Dermis blood vessel endothelial cell (primary cell): ENCODE measurements at places on chromosomes 1 and 21. TPM values are rescaled to one million over a fixed set of nuclear protein-coding genes. Genes with fewer than 3 reads are reported as not detected.

- no peak for DNase-seq
Observed at GRCh38 chr1:243496187-243496646, 240.4 kb downstream of the SDCCAG8 start.

GRCh38 chr1:44867801-44868200, 24.7 kb upstream of the PTCH2 start:
- no peak for DNase-seq

GRCh38 chr1:107523736-107524135, 382.9 kb downstream of the NTNG1 start:
- DNase-seq = no peak

DNA sequence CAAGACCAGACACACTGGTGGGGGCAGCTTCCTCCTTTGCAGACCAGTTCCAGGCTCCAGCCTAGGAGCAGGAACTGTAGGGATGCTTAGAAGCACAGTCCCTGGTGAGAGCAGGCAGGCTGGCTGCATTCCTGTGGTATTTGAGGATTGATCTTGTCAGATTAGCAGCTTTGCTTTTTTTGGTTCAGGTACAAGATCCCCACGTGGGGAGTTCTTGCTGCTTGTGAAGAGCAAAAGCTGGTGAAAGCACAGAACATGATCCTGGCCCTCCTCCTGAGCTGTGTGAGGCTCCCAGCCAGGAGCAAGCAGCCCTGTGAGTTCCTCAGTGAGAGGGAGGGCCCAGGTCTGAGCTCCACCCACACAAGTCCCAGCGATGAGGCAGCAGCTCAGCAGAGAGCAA, 75.3 kb upstream of the ARTN start:
- DNase-seq = no peak

GRCh38 chr1:30023339-30024022, 699.9 kb downstream of the MATN1 start:
- no peak for DNase-seq

DNA sequence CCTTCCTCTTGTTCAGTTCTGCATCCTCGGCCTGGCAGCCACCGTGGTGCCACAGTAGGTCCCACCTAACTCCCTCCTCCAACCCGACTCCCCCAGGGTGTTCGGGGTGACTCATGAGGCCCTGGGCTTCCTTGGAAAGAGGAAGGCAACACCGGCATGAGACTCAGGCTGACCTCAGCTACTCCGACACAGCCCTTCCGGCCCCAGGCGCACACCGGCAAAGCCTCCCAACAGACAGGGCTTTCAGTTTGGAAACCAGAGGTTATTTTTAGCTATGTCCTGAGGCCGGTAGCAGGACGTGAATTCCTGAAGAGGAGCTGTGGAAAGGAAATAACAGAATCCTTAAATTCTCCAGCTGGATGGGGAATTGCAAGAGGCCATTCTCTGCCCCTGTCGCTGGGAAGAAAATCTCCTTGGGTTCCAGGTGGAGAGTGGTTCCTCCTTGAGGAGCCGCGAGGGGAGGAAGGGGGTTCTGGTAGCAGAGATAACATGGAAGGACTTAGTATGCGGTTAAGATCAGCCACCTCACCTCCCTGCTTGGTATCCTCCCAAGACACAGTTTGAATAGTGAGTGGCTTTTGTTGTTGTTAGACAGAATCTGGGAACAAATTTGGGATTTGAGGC, 24.4 kb downstream of the PLXNA2 start:
- peak; percentile 92 for DNase-seq

- DNase-seq = peak; percentile 94
Observed at GRCh38 chr1:66371233-66372005, 162.5 kb upstream of the SGIP1 start.

DNA sequence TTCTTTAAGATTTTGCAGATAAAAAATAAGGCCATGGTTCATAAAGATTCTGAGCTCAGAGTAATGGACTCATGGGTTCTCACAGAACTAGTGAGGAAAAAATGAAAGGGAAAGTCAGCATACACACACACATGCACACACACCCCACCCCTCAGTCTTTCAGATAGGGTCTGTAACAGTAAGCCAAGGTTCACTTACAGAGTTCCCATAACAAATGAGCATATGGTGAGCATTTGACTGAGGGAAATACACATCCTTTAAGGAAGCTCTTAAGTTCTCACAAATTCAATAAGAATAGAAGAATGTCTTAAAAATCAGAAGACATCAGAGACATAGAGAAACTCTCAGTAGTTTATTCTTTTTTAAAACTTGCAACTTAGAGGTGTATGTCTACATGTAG, 57.9 kb downstream of the NTMT2 start:
- no peak for DNase-seq

DNA sequence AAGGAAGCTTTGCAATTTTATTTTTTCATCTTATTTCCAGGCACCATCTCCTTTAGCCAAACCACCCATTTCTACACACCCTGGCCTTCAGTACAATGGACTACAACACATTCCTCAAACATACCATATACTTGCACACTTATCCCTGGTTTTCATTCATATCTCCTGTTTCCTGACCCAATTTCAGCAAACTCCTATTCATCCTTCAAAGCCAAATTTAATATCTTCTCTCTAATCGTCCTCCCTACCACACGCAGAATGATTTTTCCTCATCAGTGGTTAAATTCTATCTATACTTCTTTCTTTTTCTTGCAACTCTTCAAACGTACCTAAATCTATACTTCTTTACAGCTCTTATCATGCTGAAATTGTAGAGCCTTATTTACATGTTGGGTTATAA, 2.9 kb downstream of the DENND2C start:
- DNase-seq = no peak

- DNase-seq = no peak
Observed at GRCh38 chr1:71618766-71619530, 538.1 kb upstream of the ZRANB2 start.

DNA sequence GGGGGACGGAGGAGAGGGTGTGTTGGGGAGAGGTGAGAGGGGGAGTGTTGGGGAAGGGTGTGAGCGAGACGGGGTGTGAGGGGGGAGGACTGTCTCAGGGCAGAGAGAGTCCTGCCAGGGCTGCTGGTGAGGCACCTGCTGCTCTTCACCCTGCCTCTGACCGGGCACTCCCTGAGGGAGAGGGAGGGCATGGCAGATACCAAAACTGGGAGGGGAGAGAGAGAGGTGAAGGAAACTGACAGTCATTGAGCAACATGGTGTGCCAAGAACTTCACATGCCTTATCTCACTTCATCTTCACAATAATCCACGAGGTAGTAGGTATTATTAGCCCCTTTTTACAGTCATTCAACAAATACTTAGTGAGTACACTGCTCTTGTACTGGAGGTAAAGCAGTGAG, 61.3 kb upstream of the ARTN start:
- DNase-seq = no peak

- no peak for DNase-seq
Observed at GRCh38 chr1:236282425-236282716, 613 bp upstream of the ERO1B start.

DNA sequence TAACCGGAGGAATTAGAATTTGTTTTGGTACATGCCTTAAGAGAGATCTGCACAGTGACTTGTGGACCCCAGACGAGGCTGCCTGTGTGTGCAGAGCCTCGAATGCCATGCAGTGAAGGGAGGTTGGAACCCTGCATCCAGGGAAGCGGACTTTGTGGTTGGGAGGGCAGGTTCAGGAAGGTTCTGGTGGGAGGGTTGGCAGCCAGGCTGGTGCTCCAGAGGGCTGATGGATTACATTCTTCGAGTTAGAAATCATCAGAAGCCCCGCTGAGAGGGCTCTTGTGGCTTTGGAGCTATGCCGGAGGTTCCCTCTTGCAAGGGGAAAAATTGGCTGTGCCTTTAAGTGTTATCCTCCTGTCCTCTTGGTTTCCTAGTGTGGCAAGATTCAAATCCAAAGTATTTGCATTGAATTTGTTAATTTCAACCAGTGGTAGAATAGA, 21.1 kb downstream of the ROR1 start:
- no peak for DNase-seq

Gene KLHDC9
- total RNA-seq = 0.93 and 1.5 TPM in 2 replicates

Gene TFB2M
- 15.1 and 16.2 TPM in 2 replicates for total RNA-seq
